ENCODE measurements at places on chromosomes 16 and 17.

DNA sequence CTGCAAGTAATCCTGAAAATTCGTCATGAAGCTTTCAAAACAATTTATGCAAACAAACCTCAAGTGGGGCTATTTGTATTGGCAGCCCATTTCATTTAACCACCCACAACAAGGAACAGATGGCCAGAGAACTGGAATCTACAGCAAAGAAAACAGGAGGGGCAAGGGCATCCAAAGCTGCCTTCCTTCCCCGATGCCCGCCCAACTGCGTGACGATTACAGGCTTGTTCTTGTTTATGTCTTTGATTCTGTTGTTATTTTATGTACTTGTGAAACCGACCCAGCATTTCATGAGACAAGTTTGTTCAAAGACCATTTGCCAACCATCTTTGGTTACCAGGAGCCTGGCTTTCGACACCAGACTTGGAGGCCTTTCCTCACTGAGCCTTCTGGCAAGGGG, 59.1 kb upstream of the IRX6 start:
- DNase-seq = no peak

DNA sequence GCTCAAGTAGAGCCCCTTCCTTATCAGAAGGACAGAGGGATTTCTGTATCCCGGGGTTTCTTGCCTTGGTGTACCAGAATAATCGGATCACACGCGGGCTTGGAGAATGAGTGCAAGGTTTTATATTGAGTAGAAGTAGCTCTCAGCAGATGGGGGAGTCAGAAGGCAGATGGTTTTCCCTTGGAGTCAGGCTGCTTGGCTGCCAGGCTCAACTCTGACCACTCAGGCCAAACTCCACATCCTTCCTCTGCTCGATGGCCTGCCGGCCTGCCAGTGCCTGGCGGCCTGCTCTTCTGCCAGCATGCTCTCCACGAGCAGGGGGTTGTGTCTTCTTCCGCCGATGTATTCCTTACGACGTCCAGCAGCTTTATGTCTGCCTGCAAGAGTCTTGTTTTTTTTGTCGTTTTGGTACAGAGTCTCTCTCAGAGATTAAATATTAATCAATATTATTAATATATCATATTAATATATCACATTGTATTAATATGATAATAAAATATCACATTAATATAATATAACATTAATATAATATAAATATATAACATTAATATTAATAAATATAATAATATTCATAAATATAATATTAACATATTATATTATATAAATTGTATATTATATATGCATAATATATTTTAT, 229.2 kb upstream of the WSCD1 start:
- no peak for DNase-seq

GRCh38 chr17:50112694-50113093, 17.3 kb downstream of the SAMD14 start:
- DNase-seq = no peak

GRCh38 chr17:39562976-39563375, 44.7 kb downstream of the NEUROD2 start:
- DNase-seq = no peak

GRCh38 chr16:85970738-85971137, 71.8 kb downstream of the IRF8 start:
- no peak for DNase-seq

DNA sequence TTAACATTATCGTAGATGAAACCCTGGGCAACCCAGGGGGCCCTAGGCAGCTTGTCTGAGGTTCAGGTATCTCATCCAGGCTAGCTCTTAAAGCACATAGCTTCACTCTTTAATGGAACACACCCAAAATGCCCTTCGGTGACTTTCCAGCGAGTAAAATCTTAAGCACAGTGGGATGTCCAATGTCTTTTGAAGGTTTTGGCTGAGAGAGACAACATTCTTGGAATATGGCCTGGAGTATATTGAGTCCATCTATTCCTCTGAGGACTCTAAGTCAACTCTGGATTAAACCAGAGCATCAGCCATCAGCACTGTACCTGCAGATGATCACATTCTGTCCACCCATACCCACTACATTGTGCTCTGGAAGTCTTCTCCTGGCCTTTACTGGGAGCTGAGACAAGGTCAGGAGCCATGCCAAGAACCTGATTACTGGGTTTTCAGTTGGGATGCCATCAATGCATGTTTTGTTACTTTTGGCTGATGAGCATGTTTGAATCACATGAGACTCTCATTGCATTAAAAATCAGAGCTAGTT, 63.4 kb upstream of the CDH11 start:
- no peak for DNase-seq

- DNase-seq = no peak
Measured at GRCh38 chr17:48597528-48597777, 3.9 kb upstream of the HOXB5 start.

DNA sequence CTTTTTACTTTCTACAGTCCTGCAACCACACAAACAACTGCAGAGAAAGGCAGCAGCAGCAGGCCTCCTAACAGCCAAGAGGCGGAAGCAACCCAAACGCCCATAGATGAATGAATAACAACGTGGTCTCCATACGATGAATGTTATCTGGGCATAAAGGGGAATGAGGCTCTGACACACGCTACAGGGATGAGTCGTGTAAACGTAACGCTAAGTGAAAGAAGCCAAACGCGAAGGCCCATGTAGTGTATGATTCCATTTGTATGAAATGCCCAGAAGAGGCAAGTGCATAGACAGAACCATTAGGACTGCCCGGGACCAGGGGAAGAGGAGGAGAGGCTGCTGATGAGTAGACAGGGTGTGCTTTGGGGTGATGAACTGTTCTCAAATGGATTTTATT, 94.8 kb upstream of the DNAH17 start:
- no peak for DNase-seq

DNA sequence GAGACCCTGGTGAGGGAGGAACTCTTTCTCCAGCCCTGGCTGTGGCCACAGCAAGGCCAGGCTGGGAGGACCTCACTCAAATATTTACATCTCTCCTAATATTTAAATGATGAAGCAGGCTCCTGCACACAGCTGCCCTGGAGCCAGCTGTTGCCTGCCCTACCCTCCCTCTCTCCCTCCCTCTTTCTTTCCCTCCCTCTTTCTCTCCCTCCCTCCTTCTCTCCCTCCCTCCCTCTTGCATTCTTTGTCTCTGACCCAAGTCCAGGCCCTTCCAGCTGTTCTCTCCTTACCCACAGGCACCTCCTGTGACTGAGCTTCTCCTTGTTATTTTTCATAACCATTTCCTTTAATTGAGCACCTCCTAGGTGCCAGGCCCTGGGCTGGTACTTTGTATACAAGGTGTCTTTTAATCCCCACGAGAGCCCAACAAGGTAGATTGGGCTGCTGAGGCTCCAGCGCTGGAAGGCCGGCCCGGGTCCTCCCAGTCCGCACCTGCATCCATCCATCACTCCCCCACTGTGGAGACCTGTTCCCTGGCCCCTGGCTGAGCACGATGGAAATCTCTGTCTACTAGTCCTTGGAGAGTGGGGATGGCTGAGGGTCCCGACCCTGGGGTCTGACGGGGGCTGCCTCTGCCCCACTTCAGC, 242.3 kb downstream of the SEC14L1 start:
- DNase-seq = no peak

DNA sequence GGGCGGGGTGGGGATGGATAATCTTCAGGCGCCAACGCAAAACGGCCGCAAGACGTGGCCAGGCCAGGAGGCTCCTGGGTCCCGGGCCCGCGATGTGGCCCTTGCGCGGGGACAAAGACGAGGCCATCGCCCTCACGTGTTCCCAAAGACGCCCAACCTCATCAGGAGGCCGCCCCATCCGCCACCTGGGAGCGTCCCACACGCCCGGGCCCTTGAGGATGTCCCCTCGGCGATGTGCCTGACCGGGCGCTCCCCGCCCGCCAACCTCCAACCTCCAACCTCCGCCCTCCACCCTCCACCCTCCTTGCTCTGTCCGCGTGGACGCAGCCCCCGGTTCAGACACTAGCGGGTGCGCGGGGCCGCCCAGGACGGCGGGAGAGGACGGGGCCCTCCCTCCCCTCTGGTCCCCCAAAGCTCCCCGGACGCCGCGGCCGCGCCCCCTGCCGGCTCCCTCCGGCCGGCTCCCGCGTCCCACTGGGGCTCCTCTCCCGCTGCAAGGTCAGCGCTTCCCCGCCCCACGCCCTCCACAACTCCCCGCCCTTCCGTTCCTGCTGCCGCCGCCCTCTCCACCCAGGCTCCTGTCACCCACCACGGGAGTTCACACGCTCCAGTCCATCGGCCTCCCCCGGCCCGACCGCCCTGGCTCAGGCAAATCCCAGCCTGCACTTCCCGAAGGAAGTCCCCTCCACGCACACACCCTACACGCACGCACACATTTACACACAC, 250.8 kb upstream of the RPL38 start:
- no peak for DNase-seq

DNA sequence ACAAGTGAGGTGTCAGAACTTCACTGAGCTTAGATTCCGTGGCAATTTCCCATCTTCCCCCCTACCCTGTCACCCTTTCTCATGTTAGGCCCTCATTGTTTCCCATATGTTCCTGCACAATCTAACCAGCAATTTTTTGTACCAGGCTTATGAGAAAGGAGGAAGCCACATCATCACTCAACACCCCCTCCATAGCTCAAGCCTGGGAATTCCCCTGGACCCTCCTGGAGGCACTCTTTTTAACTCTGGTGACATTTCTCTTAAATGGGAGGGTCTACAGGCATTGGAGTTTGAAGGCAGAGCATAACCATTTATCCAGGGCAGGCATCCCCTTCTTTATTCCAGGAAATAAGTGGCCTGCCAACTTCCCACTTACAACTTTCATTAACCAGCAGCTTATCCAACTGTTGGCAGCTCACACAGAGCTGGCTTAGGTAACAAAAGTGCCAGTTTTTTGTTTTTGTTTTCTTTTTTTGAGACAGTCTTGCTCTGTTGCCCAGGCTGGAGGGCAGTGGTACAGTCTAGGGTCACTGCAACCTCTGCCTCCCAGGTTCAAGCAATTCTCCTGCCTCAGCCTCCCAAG, 10.4 kb upstream of the GLG1 start:
- DNase-seq = no peak

DNA sequence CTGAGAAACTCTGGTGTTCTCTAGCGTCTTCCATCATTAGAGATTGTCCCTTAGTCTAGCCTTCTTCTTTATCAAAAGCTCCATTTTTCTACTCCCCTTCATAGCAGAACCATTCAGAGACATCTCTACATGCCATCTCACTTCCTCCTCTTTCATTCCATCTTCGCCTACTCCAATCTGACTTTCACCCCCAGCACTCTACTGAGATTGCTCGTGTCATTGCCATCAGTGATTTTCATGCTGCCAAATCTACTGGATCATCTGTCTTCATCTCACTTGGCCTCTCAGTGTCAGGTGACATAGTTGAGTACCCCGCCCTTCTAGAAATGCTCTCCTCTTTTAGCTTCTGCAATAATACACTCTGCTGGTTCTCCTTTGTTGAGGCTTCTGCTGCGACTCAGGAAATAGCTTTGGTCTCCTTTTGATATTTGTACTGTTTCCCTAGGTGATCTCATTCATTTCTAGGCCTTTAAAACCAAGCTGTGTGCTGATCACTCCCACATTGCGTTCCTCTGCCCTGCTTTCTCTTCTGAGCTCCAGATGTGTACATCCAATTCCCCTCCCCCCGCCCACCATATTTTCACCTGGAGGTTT, 119.1 kb downstream of the FTO start:
- DNase-seq = no peak

DNA sequence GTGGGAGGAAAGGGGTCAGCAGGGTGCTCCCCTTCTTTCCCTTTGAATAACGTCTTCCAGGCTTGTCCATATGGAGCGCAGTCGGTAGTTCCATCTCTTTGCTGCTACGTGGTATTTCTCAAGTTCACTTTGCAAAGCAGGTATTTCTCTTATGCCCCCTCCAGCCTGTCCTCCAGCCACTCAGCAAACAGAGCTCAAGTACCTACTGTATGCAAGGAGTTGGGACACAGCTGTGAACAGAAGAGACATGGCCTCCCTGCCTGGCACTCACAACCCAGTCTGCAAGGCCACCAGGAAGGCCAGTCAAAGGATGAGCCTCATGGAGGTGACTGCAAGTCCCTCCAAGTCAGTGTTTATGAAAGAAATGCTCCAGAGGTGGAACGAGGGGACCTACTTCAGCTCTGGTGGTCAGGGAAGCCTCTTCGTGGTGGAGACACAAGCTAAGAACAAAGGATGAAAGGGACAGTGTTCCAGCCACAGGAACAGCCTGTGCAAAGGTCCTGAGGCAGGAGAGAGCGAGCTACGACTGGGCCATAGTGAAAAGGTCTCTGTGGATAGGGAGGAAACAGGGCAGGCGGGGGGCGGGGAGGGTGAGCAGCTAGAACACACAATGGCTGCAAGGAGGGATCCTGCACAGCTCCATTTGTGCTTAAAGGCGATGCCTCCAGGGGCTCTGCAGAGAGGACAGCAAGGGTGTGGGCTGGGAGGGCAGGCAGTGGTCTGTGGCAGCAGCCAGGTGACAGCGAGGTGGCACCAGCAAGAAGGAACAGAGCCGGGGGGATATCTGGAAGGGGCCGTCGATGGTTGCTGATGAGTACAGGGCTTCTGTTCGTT, 32.6 kb downstream of the PPL start:
- DNase-seq = no peak

DNA sequence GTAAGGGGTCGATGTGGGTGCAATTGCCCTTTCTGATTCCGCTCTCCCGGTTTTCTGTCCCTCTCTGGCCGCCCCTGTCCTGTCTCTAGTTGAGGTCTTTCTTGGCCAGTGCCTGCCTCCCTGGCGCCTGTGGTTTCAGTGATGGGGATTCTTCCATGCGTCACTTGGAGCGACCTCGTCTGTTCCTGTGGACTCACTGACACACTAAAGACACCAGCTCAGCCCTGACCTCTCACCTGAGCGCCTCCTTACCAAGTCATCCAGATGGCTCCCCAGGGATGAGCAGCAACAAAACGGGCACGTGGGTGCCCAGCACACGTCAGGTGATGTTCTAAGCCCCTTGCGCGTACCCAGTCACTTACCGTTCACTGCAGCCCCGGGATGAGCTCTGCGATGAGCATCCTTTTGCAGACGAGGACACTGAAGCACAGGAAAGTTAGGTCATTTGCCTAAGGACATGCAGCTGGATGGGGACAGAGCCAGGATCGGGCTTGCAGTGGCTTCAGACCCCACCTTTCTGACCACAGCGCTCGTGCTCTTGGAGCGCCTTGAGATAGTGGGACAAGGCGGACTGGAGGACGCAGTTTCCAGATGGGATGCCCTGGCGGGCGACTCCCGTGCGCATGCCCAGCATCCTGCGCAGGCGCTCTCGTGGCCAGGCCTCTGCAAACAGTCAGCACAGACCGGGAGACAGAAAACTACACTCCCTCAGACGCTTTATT, 11.5 kb upstream of the LGALS3BP start:
- DNase-seq = no peak

- DNase-seq = no peak
Measured at GRCh38 chr17:57466017-57466471, 209.7 kb downstream of the MSI2 start.

- DNase-seq = no peak
Measured at GRCh38 chr16:66128371-66128770, 238.1 kb upstream of the CDH5 start.

DNA sequence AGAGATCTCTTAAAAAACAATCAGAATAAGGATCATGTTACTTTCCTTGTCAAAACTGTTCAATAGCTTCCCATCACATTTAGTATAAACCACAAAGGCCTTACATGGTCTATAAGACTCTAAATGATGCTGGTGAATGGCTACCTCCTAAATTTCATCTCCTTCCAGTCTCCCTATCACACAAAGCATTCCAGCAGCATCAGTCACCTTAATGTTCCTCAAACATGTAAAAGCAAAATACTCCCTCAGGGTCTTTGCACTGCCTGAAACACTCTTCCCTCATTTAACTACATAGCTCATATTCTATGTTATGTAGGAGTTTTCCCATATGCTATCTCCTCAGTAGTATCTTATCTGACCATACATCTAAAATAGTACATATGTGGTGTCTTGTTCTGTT, 53.5 kb upstream of the INTS2 start:
- DNase-seq = no peak

- DNase-seq = no peak
Measured at GRCh38 chr17:41133880-41134735, 6.2 kb downstream of the KRTAP4-6 start.

Data from right atrium auricular region (tissue), 2 donors.